ENCODE measurements at places on chromosomes 5 and 9.

DNA sequence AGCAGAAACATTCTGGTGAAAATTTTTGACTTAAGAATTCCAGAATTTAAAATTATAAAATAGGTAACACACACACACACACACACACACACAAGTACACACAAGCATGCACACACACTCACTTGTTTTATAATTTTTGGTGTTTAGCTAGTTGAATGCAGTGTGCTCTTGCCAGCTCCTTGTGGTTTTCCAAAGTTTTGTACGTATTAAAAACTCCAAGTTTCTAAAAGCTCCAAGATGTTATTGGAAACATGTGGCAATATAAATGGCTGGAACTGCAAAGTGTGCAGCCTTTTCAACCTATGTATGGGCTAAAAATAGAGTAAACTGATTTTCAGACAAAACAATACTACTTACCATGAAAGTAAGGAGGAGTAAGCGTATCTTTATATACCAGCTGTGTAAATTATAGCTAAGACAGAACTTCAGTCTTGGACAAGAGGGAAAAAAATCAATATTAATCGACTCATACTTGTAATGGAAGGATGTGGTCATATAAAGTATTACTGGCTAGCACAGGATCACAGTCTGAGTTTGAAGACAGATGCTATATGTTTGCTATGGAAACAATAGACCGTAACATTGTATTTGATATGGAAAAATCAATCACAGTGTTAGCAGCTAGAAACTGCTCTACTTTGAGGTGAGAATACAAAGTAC, 727.1 kb upstream of the GRAMD2B start:
- no peak for DNase-seq

DNA sequence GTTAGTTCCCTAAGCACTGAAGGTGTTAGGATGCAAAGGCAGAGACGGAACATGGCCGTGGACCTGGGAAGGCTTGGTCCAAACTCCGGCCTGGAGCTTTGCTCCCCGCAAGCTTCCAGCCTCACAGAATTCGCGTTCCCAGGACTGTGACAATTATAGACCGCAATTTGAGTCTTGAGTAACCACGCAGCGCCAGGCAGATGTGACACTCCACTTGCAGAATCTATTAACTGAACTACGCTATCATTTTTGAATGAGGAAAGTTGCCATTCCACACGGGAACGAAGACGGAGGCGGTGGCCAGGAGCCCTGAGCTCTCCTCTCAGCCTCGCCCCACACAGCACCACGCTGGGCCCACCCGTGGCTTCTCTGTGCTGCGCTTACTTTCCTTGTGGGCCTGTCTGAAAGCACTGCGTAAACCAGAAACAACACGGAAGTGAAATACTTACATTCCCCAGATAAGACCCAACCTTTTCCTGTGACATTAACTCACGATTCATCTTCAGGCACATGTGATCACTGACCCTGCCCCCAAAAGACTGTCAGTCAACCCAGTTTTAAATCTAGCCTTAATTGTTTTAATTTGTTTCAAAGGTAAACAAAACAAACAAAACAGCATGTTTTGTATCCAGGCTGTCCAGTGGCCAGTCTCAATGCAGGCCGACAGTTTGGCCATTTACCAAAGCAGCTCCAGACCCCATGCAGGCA, 16.1 kb upstream of the COL5A1 start:
- DNase-seq = no peak

- no peak for DNase-seq
Measured at GRCh38 chr9:135612981-135613910, 26.1 kb downstream of the GLT6D1 start.

GRCh38 chr9:88711719-88712118, 176.7 kb downstream of the NXNL2 start:
- no peak for DNase-seq

GRCh38 chr9:133342570-133342969, 5.4 kb downstream of the MED22 start:
- DNase-seq = no peak

All from stimulated activated CD8-positive, alpha-beta memory T cell treated with anti-CD3 and anti-CD28 coated beads, Interleukin-7, amount 100 ng/mL, for 4 hours (primary cell).